B cell (primary cell): ENCODE measurements at places on chromosomes 7 and 10.

DNA sequence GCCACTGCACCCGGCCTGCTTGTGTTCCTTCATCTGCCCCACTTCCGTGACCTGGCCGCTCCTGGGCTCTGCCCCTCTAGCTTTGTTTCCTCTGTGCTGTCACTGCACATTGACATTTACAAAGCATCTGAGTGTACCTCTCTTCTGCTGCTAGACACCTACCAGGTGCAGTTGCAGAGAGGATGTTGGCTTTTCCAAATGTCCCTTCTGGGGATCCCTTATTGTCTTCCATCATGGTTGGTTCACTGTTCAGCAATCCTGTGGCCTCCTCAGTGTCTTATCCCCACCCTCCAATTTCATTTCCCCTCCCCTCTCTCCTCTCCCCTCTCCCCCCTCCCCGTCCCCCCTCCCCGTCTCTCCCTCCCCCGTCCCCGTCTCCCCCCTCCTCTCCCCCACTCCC, 13.8 kb downstream of the VWA2 start:
- no peak for DNase-seq
- H3K27ac ChIP-seq: no peak overlapping the region
- no peaks in the 10 kb centered on the region for H3K36me3 ChIP-seq

- H3K4me1 ChIP-seq: no peaks in the 10 kb centered on the region
- H3K27me3 ChIP-seq: peaks cover 2% of the 10 kb centered on the region
- no peak overlapping the region for H3K4me3 ChIP-seq
These were observed 665.3 kb upstream of the IGFBP3 start for GRCh38 chr7:46586406-46586805.

DNA sequence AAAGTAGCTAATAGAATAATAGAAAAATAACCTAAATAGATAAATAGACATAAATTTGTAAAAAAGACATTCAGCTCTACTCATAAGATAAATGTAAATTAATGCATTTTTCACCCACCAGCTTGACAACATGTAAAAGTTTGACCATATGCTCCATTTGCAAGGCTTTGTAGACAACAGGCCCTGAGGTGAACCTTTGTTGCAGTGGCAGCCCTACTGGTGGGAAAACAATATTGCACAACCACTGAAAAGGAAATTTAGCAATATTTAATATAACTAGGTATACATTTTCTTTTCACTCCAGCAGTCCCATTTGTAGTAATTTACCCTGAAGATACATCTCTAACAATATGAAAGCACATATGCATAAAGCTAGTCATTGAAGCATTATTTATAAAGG, 39.0 kb upstream of the ADRA2A start:
- no peaks in the 10 kb centered on the region for H3K36me3 ChIP-seq
- no peaks in the 10 kb centered on the region for H3K4me1 ChIP-seq
- H3K27ac ChIP-seq: no peak overlapping the region
- no peak for DNase-seq

- peaks cover 16% of the 10 kb centered on the region for H3K4me1 ChIP-seq
- H3K27me3 ChIP-seq: no peaks in the 10 kb centered on the region
- no peaks in the 10 kb centered on the region for H3K36me3 ChIP-seq
- no peak overlapping the region for H3K4me3 ChIP-seq
- no peak for DNase-seq
- H3K27ac ChIP-seq: no peak overlapping the region
These were observed 43.2 kb downstream of the PRKAG2 start for GRCh38 chr7:151833691-151834090.

DNA sequence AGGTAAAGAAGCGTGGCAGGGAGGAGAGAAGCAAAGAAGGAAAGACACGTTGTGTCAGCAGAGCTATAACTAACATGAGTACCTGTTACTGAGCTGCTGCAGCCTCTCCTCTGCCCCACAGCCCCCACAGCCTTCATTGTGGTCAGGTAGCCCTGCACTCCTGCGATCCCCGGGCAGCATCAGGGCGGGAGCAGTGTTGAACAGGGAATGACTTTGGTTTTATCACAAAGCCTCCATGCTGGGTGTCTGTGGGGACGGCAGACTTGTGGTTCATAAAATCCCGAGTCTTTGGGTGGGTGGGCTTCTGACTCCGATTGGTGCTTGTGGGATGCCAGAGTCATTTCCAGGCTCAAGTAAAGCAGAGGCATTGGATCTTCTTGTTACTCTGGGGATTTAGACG, 14.8 kb upstream of the PRKAG2 start:
- H3K27ac ChIP-seq: no peak overlapping the region
- no peak for DNase-seq
- no peaks in the 10 kb centered on the region for H3K36me3 ChIP-seq
- no peak overlapping the region for H3K4me3 ChIP-seq
- no peaks in the 10 kb centered on the region for H3K4me1 ChIP-seq
- H3K27me3 ChIP-seq: peaks cover 2% of the 10 kb centered on the region

GRCh38 chr10:120963594-120964220, 112.5 kb downstream of the WDR11 start:
- H3K4me3 ChIP-seq: no peak overlapping the region
- no peaks in the 10 kb centered on the region for H3K36me3 ChIP-seq
- no peaks in the 10 kb centered on the region for H3K4me1 ChIP-seq
- no peaks in the 10 kb centered on the region for H3K27me3 ChIP-seq

DNA sequence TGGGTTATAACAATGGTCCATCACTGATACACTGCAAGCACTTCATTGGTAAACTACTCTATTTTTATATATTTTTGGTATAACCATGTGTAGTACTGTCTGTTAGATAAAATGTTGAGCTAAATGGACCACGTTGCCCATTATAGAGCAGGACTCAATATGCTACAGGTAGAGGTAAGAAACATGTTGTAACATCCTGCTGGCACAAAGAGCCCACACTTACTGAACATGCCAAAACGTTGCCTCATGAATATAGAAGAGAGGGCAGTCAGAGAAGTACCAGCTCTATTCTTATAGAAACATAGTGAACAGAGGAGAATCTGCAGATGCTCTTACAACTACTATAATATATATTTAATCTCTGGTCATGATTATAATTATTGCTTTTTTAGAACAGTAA, 18.4 kb upstream of the MET start:
- H3K27me3 ChIP-seq: no peaks in the 10 kb centered on the region
- H3K36me3 ChIP-seq: no peaks in the 10 kb centered on the region
- DNase-seq: no peak
- no peak overlapping the region for H3K4me3 ChIP-seq
- no peaks in the 10 kb centered on the region for H3K4me1 ChIP-seq
- no peak overlapping the region for H3K27ac ChIP-seq

GRCh38 chr10:119115926-119116325, 12.0 kb downstream of the DENND10 start:
- H3K36me3 ChIP-seq: peaks cover 26% of the 10 kb centered on the region
- H3K4me1 ChIP-seq: peaks cover 2% of the 10 kb centered on the region
- H3K27me3 ChIP-seq: no peaks in the 10 kb centered on the region
- no peak for DNase-seq
- no peak overlapping the region for H3K27ac ChIP-seq

- no peaks in the 10 kb centered on the region for H3K27me3 ChIP-seq
- DNase-seq: no peak
- no peaks in the 10 kb centered on the region for H3K4me1 ChIP-seq
- H3K4me3 ChIP-seq: no peak overlapping the region
- no peak overlapping the region for H3K27ac ChIP-seq
These were observed 84.0 kb downstream of the NSUN6 start for GRCh38 chr10:18567343-18567856.

DNA sequence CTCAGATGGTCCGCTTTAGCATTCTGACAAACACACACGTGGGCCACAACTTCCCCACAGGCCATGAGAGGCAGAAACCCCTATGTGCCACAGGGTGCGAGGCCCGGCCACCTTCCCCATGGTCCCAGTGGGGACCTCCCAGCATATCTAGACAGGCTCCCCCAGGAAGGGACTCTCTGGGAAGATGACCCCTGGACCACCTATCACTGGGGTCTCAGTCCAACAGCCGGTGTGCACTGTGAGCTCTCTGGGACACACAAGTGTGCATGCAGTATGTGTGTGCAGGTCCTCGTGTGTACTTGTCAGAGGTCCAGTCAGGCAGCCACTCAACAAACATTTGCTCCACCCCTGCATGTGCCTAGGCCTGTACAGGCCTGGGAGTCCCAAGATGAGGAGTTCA, 18.7 kb downstream of the GRID1 start:
- DNase-seq: no peak
- no peaks in the 10 kb centered on the region for H3K4me1 ChIP-seq
- no peaks in the 10 kb centered on the region for H3K36me3 ChIP-seq
- no peak overlapping the region for H3K27ac ChIP-seq
- no peak overlapping the region for H3K4me3 ChIP-seq
- H3K27me3 ChIP-seq: peaks cover 2% of the 10 kb centered on the region

GRCh38 chr10:129892548-129893052, 71.5 kb downstream of the EBF3 start:
- no peaks in the 10 kb centered on the region for H3K27me3 ChIP-seq
- H3K4me1 ChIP-seq: no peaks in the 10 kb centered on the region
- no peak for DNase-seq
- H3K27ac ChIP-seq: no peak overlapping the region

GRCh38 chr10:125626671-125627070, 56.3 kb downstream of the TEX36 start:
- DNase-seq: no peak
- no peak overlapping the region for H3K4me3 ChIP-seq
- no peaks in the 10 kb centered on the region for H3K36me3 ChIP-seq
- peaks cover 6% of the 10 kb centered on the region for H3K27me3 ChIP-seq

DNA sequence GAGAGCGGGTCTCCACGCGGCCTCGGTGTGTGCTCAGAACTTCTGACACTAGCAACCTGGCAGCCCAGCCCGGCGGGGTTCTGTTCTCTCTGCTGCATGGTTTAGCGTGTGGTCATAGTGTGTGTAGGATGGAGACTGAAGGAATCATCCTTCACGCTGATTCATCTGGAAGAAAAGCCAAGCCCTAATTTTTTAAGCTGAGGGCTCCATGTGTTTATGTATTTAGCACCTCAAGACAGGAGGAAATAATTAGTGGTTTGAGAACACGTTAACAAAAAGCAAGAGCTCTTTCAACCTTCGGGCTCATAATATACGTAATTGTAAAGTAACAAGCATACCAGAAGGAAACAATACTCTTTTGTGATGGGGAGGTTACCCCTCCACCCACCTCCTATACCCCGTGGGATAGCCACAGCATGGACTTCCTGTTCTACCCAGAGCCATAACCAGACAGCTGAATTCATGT, 504.6 kb upstream of the MKI67 start:
- no peak overlapping the region for H3K27ac ChIP-seq
- DNase-seq: no peak
- no peaks in the 10 kb centered on the region for H3K27me3 ChIP-seq
- no peaks in the 10 kb centered on the region for H3K36me3 ChIP-seq

- H3K27ac ChIP-seq: no peak overlapping the region
- no peak overlapping the region for H3K4me3 ChIP-seq
- no peaks in the 10 kb centered on the region for H3K36me3 ChIP-seq
- no peaks in the 10 kb centered on the region for H3K4me1 ChIP-seq
These were observed 626.4 kb downstream of the TNS3 start for GRCh38 chr7:46955531-46955930.

DNA sequence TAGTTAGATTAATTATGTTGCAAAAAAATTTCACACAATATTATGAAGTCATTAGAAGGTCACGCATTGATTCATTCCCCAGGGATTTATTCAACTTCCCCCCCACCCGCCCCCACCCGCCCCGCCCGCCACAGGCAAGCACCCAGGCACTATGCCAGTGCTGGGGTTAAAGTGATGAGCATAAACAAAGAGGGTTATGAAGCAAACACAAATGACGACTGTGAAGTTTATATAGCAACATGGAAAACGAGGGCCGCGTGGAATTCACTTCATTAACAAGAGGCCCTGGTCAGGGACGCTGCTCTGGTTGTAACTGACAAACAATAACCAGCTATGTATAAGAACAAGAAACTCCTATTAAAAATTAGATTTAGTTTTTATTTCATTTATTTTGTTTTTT, 656.5 kb upstream of the COBL start:
- no peak overlapping the region for H3K27ac ChIP-seq
- H3K36me3 ChIP-seq: no peaks in the 10 kb centered on the region
- no peaks in the 10 kb centered on the region for H3K27me3 ChIP-seq
- H3K4me3 ChIP-seq: no peak overlapping the region

DNA sequence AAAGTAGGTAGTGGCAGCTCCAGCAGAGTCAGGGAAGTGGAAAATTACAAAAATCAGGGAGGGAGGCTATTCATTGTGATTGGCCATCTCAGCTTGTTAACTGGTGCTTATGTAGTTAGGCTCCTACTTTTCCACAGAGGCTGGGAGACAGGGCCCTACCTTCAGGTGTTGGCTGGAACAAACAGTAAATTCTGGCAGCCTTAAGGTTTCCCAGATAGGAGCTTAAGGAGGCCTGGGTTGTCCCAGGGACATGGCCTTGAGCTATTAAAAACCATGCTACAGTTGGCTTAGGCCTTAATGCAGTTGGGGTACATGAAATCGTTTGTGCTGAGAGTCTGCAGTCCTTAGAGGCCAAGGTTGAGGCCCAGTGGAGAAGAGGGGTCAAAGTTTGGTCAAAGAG, 324.5 kb downstream of the LHFPL3 start:
- no peaks in the 10 kb centered on the region for H3K36me3 ChIP-seq
- H3K27ac ChIP-seq: no peak overlapping the region

- H3K27me3 ChIP-seq: no peaks in the 10 kb centered on the region
- H3K27ac ChIP-seq: no peak overlapping the region
- H3K36me3 ChIP-seq: no peaks in the 10 kb centered on the region
- DNase-seq: no peak
- no peak overlapping the region for H3K4me3 ChIP-seq
These were observed 141.4 kb upstream of the HABP2 start for GRCh38 chr10:113411456-113411855.

GRCh38 chr10:29736366-29737073, 101.7 kb upstream of the SVIL start:
- peaks cover 18% of the 10 kb centered on the region for H3K27me3 ChIP-seq
- peak overlapping the region; percentile 48 for H3K4me3 ChIP-seq
- no peaks in the 10 kb centered on the region for H3K36me3 ChIP-seq

GRCh38 chr10:75616874-75617478, 185.6 kb downstream of the LRMDA start:
- DNase-seq: no peak
- no peaks in the 10 kb centered on the region for H3K36me3 ChIP-seq
- peaks cover 4% of the 10 kb centered on the region for H3K27me3 ChIP-seq
- no peaks in the 10 kb centered on the region for H3K4me1 ChIP-seq
- H3K27ac ChIP-seq: no peak overlapping the region
- no peak overlapping the region for H3K4me3 ChIP-seq

DNA sequence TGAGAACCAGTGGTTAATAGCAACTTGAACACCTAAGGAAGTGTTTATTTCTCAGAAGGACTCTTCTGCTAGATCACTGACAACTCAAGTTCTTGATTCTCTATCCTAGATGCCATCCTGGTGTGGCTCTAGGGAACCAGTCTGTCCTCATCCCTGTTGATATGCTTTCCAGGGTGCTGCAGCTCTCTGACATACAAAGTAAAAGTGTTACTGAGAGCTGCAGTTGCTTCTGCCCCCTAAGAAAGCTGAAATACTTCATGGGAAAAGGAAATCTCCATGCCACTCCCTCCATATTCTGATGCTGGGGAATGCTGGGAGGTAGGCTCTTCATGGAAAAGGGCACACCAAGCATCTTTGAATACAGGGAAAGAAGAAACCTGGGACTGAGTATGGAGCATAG, 168.1 kb downstream of the KLF6 start:
- H3K27ac ChIP-seq: no peak overlapping the region
- H3K36me3 ChIP-seq: no peaks in the 10 kb centered on the region
- no peaks in the 10 kb centered on the region for H3K27me3 ChIP-seq
- no peak overlapping the region for H3K4me3 ChIP-seq
- no peak for DNase-seq

GRCh38 chr7:114660126-114660486, 245.5 kb downstream of the FOXP2 start:
- no peak overlapping the region for H3K27ac ChIP-seq
- H3K27me3 ChIP-seq: no peaks in the 10 kb centered on the region
- DNase-seq: no peak
- H3K36me3 ChIP-seq: no peaks in the 10 kb centered on the region
- H3K4me3 ChIP-seq: no peak overlapping the region
- no peaks in the 10 kb centered on the region for H3K4me1 ChIP-seq
